ENCODE measurements at places on chromosomes 12 and 14.

DNA sequence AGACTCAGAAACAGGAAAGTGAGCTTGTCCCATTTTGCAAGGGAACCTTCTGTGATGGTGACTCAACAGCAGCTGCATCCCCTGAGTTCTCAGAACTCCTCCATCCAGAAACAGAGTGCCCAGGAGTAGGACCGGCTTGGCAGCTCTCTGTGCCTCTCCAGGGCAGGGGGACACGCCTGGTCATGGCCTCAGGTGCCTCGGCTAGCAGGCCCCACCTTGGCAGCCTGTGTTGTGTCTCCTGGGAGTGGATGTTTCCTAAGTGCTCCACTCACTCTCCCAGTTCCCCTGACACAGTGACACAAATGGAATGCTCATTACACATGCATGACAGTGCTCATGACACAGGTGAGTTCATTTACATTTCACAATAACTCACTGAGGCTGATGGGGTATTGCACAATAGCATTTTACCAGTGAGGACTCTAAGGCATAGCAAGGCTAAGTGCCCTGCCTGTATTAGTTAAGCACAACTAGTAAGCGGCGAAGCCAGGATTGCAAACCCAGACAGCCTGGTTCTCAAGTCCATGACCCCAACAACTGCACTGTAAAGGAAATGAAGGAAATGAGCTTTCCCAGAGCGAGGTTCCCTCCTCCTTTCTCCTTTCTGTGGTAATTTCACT, 47.4 kb downstream of the CALM1 start:
- peak; percentile 9 for DNase-seq

GRCh38 chr12:14621826-14622225, 54.1 kb upstream of the PLBD1 start:
- DNase-seq, result no peak

DNA sequence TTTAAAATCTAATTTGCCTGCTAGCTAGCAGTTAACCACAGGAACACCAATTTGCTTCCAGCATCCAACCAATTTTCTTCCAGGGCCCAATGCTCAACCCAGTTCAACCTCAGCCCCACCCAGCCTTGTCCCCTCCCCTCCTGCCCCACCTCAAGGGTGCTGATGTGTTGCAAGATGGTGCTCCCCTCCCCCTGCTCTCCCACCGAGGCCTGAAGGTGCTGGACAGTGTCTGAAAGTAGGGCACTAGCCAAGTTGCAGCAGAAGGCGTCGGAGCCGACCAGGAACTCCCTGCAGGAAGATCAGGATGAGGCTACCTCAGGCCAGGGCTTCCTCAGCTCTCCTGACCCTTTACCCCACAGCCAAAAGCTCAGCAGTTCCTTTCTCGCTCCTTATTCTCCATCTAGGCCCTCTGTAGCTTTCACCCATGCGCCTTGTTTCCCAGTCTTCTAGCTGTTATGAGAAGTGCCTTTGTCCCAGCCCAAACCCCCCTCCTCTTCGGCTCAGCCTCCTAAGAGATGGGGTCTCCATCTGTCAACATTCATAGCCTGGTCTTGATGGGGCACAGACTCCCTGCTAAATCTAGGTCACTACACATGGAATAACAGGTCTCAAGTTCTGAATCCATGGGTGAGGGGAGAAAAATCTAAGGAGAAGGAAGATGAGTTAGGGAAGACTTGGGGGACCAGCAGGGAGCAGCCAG, 3.6 kb downstream of the STAT6 start:
- no peak for DNase-seq

- DNase-seq, result no peak
These were observed 474.7 kb downstream of the SLC16A7 start for GRCh38 chr12:60070552-60070951.

- DNase-seq, result no peak
These were observed 446.0 kb downstream of the AEBP2 start for GRCh38 chr12:19885093-19885812.

- no peak for DNase-seq
These were observed 133.4 kb downstream of the KCNA5 start for GRCh38 chr12:5177096-5177495.

- no peak for DNase-seq
These were observed 6.7 kb downstream of the CFL2 start for GRCh38 chr14:34707722-34708121.

GRCh38 chr12:130523863-130524614, 186.4 kb downstream of the PIWIL1 start:
- no peak for DNase-seq

DNA sequence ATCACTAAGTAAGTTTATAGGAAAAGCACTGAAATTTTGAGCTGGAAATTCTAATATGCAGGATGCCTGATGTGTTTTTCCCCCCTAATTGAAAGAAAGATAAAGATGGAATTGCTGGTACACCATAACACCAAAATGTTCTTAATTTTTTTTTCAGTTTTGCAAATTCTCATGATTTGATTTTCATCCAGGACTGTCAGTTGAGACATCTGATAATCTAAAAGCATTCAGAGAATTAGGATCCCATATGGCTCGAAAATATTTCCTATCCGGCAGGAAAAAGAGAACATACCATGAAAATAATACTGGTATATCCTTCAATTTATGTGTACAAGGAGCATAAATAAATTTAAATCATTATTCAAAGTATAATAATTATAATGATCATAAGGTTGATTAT, 452.1 kb downstream of the APAF1 start:
- DNase-seq, result no peak

GRCh38 chr14:96214793-96215192, 10.2 kb downstream of the BDKRB2 start:
- no peak for DNase-seq

- DNase-seq, result no peak
These were observed 2.4 kb upstream of the LYZ start for GRCh38 chr12:69345742-69346141.

DNA sequence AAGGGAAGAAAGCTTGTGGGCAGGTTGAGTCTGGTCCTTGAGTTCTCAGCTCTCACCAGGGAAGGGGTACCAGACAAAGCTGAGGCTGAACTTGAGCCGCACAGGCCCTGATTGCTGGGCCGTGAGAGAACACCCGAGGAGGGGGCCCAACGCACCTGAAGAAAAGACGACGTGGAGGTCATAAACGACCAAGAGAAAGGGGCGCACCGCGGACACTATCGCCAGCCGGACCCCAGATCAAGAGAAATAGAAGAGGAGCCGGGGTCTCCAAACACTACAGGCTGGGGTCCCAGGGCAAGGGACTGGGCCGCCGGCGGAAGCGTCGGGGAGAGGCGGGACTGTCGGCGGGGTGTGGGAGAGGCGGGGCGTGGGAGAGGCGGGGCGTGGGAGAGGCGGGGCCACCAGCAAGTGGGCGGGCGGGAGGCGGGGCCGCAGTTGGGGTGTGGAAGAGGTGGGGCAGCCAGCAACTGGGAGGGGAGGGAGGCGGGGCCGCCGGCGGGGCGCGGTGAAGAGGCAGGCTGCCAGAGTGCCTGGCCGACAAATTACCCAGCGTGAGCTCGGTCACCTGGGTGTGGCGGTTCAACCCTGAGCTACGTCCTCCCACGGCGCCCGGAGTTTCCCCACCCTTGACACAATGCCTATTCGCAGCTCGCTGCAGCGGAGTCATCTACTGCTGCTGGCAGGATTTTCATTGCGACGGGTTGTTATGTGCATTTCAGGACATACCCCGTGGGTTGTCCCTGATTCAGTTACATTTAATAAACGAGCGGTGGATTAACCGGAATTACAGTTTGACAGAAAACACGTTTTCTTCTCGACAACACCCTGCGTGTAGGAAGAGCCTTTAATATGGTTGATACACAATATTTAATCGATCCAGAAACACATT, 15.5 kb upstream of the NEMF start:
- peak; percentile 85 for DNase-seq

GRCh38 chr14:28821993-28822392, 55.4 kb downstream of the FOXG1 start:
- no peak for DNase-seq

- DNase-seq, result peak; percentile 88
These were observed 110.4 kb upstream of the SCAF11 start for GRCh38 chr12:46100551-46101484.
